T-cell (primary cell): ENCODE measurements at places on chromosomes 4 and X. TPM values are rescaled to one million over a fixed set of nuclear protein-coding genes. Genes with fewer than 3 reads are reported as not detected.

EXOC1L gene
- total RNA-seq, result not detected

PRRG1 gene
- 0.16 TPM for total RNA-seq

CT45A10 gene
- not detected for total RNA-seq

P2RY8 gene
- total RNA-seq, result 114 TPM

PPP4R3C gene
- total RNA-seq, result not detected

SFRP2 gene
- not detected for total RNA-seq
